ENCODE measurements at places on chromosomes 16 and 17.

DNA sequence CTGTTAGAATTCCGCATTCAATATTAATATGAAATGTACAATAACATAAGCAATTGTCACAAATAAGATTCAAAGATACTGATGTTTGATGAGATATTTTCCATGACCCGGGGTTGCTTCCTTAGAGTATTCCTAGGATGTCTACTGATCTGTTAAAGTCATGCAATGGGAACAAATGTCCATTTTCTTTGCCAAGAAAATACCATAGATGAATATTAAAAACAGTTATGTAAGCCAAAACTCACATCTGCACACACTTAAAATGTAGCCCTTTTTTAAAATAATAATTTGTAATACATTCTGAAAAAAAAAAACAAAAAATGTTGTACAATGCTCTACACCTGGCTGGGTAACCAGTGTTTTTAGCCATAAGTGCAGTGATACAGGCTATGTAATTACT lies 259.4 kb upstream of the AXIN2 start:
- DNase-seq, result no peak

GRCh38 chr17:18977021-18977420 lies 25.1 kb downstream of the SLC5A10 start:
- no peak for DNase-seq

GRCh38 chr17:49910094-49910857 lies 58.7 kb upstream of the DLX4 start:
- no peak for DNase-seq

- no peak for DNase-seq
These were observed 17.8 kb downstream of the PROCA1 start for GRCh38 chr17:28693869-28694268.

DNA sequence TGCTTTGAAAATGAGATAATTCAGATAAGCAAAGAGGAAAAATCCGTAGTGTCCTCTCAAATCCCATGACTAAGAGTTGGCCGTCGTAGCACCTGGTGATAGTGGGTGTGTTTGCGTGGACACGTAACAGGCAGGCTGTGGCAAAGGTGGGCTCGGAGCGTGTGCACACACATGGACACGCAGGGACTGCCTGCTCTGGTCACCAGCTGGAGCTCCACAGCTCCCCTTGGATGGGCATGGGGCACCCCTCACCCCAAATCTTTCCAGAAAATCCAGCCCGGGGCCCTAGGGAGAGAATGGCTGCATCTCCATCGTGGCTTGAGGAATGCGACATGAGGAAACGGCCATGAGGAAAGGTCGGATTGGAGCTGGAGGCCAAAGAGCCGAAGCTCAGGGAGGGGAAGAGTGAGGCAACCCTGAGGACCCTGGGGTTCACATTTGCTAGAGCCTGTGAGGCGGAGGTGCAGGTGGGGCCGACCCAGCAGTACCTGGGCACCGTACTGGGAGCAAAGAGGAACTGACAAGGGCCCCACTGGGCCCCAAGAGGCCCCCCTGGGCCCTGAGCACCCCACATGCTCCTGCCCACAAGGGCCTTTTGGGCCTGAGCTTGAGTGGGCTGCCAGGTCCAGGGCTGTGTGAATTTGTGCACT lies 51.6 kb downstream of the DNAH17 start:
- DNase-seq, result no peak

- no peak for DNase-seq
These were observed 53.4 kb downstream of the BEAN1 start for GRCh38 chr16:66480265-66481080.

DNA sequence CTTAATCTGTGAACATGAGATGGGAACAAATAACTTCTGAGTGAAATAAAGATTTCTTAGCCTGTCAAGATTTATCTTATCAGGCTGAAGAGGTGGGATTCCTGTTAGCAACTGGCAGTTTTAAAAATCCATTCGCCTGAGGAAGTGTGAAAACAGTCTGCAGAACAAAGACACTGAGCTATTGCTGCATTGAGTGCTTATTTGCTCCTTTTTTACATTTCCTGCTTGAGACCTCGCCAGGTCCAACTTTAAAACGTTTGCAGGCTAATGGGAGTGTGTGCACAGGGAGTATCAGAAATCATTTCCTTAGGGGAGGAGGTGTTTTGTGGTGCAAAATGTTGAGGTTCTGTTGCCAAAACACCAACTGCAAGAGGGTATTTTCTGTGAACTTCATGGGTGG lies 957.8 kb upstream of the RBFOX1 start:
- no peak for DNase-seq

- no peak for DNase-seq
These were observed 63.4 kb upstream of the GSG1L start for GRCh38 chr16:28126684-28127620.

DNA sequence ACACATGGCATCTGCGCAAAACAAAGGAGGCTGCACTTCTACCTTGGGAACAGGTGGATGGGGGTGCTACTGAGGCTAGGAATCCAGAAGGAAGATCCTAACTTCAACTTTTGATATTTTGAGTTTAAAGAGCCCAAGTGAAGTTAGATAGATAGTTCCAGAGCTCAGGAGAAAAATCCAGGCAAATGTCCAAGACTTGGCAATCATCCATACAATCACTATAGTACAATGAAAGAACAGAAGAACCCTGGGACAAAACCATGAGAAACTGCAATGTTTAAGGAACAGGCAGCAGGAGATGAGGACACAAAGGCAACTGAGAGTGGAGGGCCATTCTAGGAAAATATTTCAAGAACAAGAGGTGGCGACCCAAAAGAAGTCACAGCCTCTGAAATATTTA lies 12.4 kb downstream of the CDYL2 start:
- no peak for DNase-seq

DNA sequence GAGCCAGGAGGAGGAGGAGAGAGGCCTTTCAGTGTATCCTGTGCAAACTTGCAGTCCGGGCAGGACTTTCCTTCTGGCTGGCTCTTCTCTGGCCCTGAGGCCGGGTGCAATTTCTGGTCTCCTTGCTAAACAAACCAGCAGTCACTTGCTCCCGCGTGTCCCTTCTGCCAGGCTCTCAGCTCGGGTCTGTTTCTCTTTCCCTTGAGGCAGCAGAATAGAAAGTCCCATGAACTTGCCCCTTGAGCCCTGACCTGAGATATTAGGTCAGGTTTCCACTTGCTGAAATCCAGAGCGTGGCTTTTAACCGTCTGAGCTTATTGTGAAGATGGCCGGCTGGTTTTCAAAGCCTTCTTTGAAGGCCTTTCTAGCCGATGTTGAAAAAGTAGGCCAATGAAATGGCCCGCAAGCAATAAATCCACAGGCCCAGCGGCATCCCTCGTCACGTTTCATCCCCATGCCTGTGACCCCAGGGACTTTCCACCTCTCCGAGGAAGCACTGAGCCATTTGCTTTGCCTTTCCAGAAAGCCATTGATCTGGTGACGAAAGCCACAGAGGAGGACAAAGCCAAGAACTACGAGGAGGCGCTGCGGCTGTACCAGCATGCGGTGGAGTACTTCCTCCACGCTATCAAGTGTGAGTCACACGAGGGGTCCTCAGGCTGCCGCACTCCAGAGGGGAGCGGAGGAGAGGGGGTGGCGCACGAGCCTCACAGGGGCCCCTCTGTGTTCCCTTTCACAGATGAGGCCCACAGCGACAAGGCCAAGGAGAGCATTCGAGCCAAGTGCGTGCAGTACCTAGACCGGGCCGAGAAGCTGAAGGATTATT lies 4.5 kb downstream of the VPS4A start:
- DNase-seq, result no peak

- no peak for DNase-seq
These were observed 119.3 kb upstream of the TBX2 start for GRCh38 chr17:61280338-61280737.

- DNase-seq, result no peak
These were observed 782.7 kb downstream of the CDH11 start for GRCh38 chr16:64339052-64339770.

GRCh38 chr17:32350666-32351418 lies 885 bp downstream of the ZNF207 start:
- no peak for DNase-seq

GRCh38 chr16:71758293-71758760 lies 33.8 kb upstream of the PHLPP2 start:
- DNase-seq, result no peak

GRCh38 chr17:64492481-64493109 lies 4.3 kb downstream of the POLG2 start:
- no peak for DNase-seq

GRCh38 chr17:8029121-8029520 lies 9.7 kb upstream of the ALOX15B start:
- DNase-seq, result no peak

DNA sequence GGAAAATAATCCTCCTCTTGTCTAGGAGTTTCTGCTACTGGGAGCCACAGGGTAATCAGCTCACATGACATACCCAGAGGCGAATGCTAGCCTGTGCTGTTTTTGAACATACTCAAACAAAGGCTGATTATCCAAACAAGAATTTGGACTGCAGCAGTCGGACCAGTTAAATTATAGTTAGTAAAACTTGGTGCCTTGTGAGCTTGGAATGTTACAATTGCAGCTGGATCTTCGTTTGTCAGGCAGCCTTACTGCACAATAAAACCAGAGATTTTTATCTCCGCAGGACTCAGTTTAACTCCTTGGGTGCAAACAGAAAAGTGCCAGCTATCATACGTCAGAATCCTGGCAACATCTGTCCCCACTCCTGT lies 163.8 kb upstream of the TBX2 start:
- DNase-seq, result no peak

- no peak for DNase-seq
These were observed 154.0 kb upstream of the HSBP1 start for GRCh38 chr16:83653785-83654184.

- no peak for DNase-seq
These were observed 472 bp upstream of the NME2 start for GRCh38 chr17:51165680-51166197.

DNA sequence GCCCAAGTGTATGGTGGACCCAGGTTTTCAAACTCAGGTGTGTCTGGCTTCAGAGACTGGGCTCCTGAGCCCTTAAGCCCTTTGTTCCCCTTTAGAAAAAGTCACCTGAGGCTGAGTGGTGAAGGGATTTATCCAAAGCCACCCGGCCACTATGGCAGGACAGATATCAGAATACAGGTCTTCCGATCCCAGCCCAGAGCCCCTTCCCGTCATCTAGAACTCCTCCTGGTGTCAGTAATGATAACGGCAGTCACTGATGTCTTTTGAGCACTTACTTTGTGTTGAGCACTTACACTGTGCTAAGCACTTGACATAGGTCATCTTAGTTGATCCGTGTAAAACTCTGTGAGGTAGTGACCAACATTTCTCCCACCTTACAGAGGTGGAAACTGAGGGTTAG lies 16.6 kb downstream of the NOD2 start:
- no peak for DNase-seq

Measured in SHP77 (cell line).